Astrocyte (in vitro differentiated cells and primary cell): ENCODE measurements at places on chromosomes 7 and 10. TPM values are rescaled to one million over a fixed set of nuclear protein-coding genes. Genes with fewer than 3 reads are reported as not detected.

DNA sequence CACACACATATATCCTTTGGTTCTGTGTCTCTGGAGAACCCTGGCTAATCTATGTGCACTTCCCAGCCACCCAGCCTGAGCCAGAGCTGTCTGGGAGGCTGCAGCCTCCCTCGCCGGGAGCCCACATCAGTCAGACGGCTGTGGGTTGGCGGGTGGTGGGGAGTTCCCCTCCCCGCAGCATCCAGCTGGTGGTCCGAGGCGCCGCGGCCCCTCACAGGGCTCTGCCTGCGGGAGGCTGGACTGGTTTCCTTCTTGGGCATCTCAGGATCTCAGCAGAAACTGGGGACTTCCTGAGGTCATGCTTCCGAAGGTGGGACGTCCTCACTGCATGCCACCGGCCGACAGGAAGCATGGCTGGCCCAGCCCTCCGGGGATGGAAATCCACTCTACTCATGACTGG, 22.0 kb upstream of the PSMG3 start:
- no peaks in the 10 kb centered on the region for H3K36me3 ChIP-seq
- H3K4me1 ChIP-seq = no peaks in the 10 kb centered on the region
- no peak overlapping the region for H3K4me3 ChIP-seq
- H3K27me3 ChIP-seq = peaks cover 18% of the 10 kb centered on the region
- no peak for DNase-seq
- H3K27ac ChIP-seq = no peak overlapping the region

- no peaks in the 10 kb centered on the region for H3K4me1 ChIP-seq
- H3K36me3 ChIP-seq = no peaks in the 10 kb centered on the region
- H3K27me3 ChIP-seq = no peaks in the 10 kb centered on the region
- H3K4me3 ChIP-seq = no peak overlapping the region
- H3K27ac ChIP-seq = no peak overlapping the region
Measured at GRCh38 chr7:83476511-83477050, 172.4 kb downstream of the SEMA3E start.

GRCh38 chr10:58963101-58963534, 213.3 kb upstream of the PHYHIPL start:
- no peaks in the 10 kb centered on the region for H3K4me1 ChIP-seq
- no peaks in the 10 kb centered on the region for H3K36me3 ChIP-seq

DNA sequence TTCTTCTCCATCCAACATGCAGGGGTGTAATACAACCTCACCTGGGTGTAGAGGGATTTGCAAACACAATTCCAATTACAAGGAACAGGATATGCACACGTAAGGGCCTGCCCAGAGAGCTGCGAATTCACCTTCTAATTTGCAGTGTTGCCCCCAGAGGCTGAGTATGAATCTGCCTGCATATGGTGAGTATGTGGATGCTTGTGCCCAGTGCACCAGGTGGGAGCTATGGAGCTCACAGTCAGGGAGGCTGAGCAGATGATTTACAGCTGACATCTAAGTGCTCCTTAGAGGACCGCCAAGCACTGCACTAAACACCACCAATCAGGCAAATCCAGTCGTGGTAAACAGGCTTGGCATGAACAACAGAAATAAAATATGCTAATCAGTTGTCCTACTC, 132.0 kb downstream of the RELN start:
- DNase-seq = no peak
- no peaks in the 10 kb centered on the region for H3K4me1 ChIP-seq
- no peaks in the 10 kb centered on the region for H3K36me3 ChIP-seq
- no peak overlapping the region for H3K4me3 ChIP-seq

DNA sequence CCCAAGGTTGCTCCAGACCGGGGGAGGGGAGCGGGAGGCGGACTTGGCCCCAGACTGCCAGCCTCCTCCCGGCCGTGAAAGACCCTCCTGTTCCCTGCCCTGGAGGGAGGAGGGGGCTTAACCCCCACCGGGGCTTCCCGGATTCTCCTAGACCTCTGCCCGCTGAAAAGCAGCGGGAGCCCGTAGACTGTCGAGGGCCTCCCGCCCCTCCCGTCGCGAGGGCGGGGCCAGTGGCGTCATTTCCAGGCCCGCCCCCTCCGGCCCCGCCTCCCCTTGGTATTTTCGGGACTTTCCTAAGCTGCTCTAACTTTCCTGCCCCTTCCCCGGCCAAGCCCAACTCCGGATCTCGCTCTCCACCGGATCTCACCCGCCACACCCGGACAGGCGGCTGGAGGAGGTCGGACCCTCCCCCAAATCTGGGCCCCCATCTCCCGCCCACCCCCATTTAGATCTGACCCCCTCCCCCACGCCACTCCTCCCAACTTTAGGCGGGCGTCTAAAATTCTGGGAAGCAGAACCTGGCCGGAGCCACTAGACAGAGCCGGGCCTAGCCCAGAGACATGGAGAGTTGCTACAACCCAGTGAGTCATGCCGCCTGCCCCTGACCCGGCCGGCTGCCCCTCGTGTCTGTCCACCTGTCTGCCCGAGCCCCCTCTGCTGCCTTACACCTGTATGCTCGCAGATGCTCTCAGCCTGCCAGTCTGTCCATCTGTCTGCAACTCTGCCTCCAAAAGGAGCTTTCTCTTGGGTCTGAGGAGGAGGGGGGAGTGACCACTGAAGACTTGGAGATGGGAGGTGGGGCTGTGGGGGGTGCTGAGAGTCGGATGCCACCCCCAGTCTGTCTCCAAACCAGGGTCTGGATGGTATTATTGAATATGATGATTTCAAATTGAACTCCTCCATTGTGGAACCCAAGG, at the start of gene NFKB2:
NFKB2 (plus strand) TSS at position 306 of the 917 bp plus-strand sequence; CDS start at position 561, 255 bp downstream.
- H3K36me3 ChIP-seq = no peaks in the 10 kb centered on the region
- H3K4me3 ChIP-seq = peak within 1 kb of the TSS; percentile 74
- H3K27me3 ChIP-seq = peaks cover 6% of the 10 kb centered on the region
- peaks cover 30% of the 10 kb centered on the region for H3K4me1 ChIP-seq
- peak within 1 kb of the TSS; percentile 89 for H3K27ac ChIP-seq
- DNase-seq = peak; percentile 66

PRTFDC1 gene
- total RNA-seq = 9.1 and 10.6 TPM in 2 replicates

NUTM2B gene
- total RNA-seq = 0.70 TPM in 1 of 2 replicates, not detected in the other

- no peak for DNase-seq
- no peak overlapping the region for H3K4me3 ChIP-seq
- peaks cover 4% of the 10 kb centered on the region for H3K4me1 ChIP-seq
- H3K27ac ChIP-seq = no peak overlapping the region
- H3K36me3 ChIP-seq = no peaks in the 10 kb centered on the region
Measured at GRCh38 chr10:932589-932988, 1.1 kb upstream of the LARP4B start.

AGR2 gene
- total RNA-seq = not detected in 2 replicates

GRCh38 chr7:22725585-22725984, 1.4 kb upstream of the IL6 start:
- H3K36me3 ChIP-seq = peaks cover 14% of the 10 kb centered on the region
- no peak for DNase-seq
- no peaks in the 10 kb centered on the region for H3K27me3 ChIP-seq
- peaks cover 47% of the 10 kb centered on the region for H3K4me1 ChIP-seq
- no peak overlapping the region for H3K4me3 ChIP-seq

DNA sequence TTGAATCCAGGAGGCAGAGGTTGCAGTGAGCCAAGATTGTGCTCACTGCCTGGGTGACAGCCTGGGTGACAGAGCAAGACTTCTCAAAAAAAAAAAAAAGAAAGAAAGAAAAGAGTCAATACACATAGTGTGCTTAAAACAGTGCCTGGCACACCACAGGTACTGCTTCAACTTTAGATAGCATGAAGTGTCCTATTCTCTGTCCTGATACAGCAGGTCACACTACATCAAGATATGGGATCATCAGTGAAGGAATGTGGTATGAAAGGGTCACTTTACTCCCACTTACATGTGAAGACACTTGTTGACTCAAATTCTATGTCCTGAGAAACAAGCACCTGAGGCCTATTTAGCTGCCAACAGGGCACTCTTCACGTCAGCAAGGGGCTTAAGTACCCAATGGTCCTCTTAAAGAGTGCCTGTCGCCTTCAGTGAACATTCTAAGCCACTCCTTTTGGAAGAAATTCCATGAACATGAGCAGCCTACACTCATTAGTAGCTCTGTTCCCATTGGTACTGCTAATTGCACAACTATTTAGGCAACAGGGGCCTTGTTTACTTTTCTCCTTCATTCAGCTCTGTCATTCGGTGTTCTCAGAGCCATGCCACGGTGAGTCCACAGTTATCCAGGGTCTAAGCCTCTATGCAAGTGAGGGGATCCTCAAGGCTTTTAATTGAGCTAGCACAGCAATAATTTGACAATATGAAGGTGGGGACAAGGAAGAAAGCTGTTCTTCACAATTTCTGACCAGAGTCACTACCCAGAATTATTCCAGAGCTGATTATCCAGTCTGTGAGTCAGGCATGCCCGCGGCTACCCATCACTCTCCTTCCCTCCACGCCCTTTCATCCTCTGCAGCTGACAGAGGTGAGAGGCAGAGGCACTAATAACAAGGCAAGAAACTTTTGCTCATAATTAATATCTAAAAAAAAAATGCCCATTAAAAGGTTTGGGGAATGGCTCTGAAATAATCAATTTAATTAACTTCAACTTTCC, 56.6 kb upstream of the PTN start:
- peaks cover 17% of the 10 kb centered on the region for H3K4me1 ChIP-seq
- H3K27ac ChIP-seq = peak overlapping the region; percentile 28
- DNase-seq = peak; percentile 60

CRPPA gene
- 3.6 and 3.9 TPM in 2 replicates for total RNA-seq

CYP26A1 gene
- 0.18 and 0.53 TPM in 2 replicates for total RNA-seq

DNA sequence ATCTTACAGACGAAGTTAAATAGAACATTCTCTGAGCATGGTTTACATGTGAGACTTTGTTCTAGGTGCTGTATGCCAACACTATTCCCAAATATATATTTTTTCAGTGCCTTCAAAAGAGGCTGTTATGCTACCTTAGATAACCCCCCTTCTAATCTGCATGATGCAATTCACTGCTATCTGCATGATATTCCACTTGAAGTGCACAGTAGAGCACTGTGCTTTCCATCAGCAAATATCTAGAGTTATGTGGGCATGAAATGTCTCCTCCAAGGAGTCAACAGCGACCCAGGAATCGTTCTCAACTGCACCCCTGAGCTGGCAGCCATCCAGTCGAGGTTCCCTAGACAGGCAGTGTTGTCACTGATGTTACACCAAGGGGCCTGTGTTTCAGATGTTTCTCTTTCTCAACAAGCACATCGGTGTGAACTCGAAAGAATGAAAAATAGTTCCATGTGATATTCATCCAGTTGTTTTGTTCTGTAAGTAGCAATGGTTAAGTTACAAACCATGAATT, 88.3 kb downstream of the PDE1C start:
- H3K27me3 ChIP-seq = no peaks in the 10 kb centered on the region
- H3K4me1 ChIP-seq = no peaks in the 10 kb centered on the region
- DNase-seq = no peak
- H3K4me3 ChIP-seq = no peak overlapping the region
- no peak overlapping the region for H3K27ac ChIP-seq

ABCC2 gene
- total RNA-seq = 0.31 and 0.59 TPM in 2 replicates

DNA sequence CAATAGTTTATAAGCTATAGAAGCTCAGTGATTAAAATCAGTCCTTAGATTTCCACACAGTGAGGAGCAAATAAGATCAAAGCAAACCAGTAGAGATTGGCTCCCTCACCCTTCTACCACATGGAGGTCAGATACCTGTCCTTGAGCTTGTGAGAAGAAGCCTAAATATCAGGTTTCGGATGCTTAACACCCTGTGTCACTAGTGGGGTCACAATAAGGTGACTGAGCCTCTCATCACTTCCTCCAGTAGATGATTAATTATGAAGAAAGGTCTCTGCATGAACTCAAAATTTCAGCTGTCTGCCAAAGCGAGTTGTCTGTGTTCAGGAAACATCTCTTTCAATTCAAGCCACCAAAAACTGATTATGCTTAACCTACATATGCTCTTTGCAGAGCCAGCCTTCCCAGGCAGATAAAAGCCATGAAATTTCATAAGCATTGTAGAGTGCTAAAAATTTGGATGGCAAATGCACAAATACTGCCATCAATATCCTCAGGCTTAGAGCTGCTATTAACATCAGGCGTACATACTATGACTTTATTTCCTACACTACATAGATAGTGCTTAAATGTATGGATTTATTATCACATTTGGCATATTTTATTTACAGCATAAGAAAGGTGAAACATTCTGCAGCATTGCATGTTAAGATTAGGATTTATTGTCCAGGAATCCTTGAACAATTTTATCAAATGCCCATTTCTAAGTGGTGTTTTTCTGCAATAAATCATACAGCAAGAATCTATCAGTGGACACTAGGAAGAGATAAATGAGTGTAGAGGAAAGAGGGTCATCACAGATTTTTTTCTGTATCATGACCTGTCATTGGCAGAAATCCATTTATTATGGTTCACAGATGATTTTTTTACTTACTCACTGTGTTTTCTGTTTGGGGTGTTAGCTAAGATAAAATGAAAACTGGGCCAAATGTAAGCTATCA, 285.1 kb upstream of the SP8 start:
- H3K27ac ChIP-seq = no peak overlapping the region
- H3K4me3 ChIP-seq = no peak overlapping the region
- no peaks in the 10 kb centered on the region for H3K36me3 ChIP-seq
- no peaks in the 10 kb centered on the region for H3K4me1 ChIP-seq
- H3K27me3 ChIP-seq = no peaks in the 10 kb centered on the region

PRDX3 gene
- total RNA-seq = 118 and 127 TPM in 2 replicates

DNA sequence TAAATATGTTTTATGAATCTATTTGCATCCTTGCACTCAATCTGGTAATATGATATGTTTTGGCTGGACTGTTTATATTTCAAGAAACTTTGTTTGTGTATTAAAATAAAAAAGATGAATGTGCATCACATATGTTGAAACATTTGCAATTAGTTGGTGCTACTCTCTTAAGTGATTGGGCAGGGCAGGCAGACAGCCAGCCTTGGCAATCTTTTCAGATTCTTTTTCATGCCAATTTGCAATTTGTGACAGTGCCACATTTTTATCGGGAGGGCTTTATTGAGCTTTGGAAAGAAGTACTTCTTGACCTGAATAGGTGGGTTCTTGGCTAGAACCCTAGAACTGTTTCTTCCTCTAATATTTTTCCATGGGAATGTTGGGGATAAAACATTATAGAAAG, 152.2 kb downstream of the NXPH1 start:
- no peak for DNase-seq
- no peak overlapping the region for H3K4me3 ChIP-seq
- no peaks in the 10 kb centered on the region for H3K4me1 ChIP-seq
- H3K36me3 ChIP-seq = no peaks in the 10 kb centered on the region
- no peak overlapping the region for H3K27ac ChIP-seq

GRCh38 chr7:116351966-116352365, 141.6 kb downstream of the TES start:
- no peak for DNase-seq
- H3K27me3 ChIP-seq = no peaks in the 10 kb centered on the region
- H3K36me3 ChIP-seq = no peaks in the 10 kb centered on the region
- H3K27ac ChIP-seq = no peak overlapping the region

GRCh38 chr10:72567889-72568640, 57.8 kb downstream of the MICU1 start:
- peaks cover 5% of the 10 kb centered on the region for H3K4me1 ChIP-seq
- no peaks in the 10 kb centered on the region for H3K36me3 ChIP-seq
- no peaks in the 10 kb centered on the region for H3K27me3 ChIP-seq
- no peak overlapping the region for H3K4me3 ChIP-seq

ZNF727 gene
- not detected in 2 replicates for total RNA-seq

HOXA4 gene
- not detected in 2 replicates for total RNA-seq

- no peaks in the 10 kb centered on the region for H3K27me3 ChIP-seq
- H3K4me1 ChIP-seq = peaks cover 10% of the 10 kb centered on the region
- H3K27ac ChIP-seq = no peak overlapping the region
- H3K36me3 ChIP-seq = no peaks in the 10 kb centered on the region
- peak; percentile 79 for DNase-seq
Measured at GRCh38 chr10:88892222-88892967, 12.3 kb downstream of the STAMBPL1 start.

TNS3 gene
- total RNA-seq = 92.9 and 105 TPM in 2 replicates
